ENCODE measurements at places on chromosomes 16 and 17.

DNA sequence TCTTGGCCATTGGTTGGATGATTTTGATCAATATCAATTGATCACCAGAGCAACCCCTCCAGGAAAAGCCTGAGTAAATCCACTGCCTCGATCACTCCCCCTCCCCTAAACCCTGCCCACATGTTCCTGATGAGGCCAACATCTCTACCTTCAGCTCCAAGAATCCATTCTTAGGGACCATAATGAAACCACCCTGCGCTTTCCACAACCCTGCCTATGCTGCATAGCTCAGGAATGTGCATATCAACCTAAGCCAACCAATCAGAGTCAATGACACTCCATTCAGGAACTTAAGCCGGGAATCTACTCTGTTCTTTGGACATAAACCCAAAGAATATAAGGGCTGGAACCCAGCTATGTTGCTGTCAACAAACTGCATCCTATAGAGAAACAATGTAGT lies 86.3 kb downstream of the MYH11 start:
- no peak for DNase-seq

GRCh38 chr16:2324296-2324859 lies 16.1 kb downstream of the ABCA3 start:
- no peak for DNase-seq

GRCh38 chr16:85312642-85313525 lies 200.6 kb upstream of the CIBAR2 start:
- DNase-seq: no peak

GRCh38 chr16:53922067-53922806 lies 218.3 kb downstream of the FTO start:
- no peak for DNase-seq

GRCh38 chr17:17782523-17783115 lies 54.2 kb downstream of the SREBF1 start:
- DNase-seq: no peak

DNA sequence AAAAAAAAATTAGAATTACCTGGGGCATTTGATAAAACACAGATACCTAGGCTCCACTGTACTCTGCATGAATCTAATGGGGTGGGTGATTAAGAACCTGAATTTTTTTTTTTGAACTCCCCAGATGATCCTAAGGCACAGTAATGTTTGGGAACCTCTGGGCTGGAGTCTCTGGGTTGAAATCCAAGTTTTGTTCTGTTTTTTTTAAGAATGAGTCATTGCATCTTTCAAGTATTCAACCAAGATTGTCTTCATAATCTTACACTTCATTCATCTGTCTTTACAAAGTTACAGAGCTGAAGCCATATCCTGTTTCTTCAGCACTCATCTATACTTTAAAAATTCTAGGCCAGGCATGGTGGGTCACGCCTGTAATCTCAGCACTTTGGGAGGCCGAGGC lies 52.6 kb downstream of the PIGL start:
- no peak for DNase-seq

DNA sequence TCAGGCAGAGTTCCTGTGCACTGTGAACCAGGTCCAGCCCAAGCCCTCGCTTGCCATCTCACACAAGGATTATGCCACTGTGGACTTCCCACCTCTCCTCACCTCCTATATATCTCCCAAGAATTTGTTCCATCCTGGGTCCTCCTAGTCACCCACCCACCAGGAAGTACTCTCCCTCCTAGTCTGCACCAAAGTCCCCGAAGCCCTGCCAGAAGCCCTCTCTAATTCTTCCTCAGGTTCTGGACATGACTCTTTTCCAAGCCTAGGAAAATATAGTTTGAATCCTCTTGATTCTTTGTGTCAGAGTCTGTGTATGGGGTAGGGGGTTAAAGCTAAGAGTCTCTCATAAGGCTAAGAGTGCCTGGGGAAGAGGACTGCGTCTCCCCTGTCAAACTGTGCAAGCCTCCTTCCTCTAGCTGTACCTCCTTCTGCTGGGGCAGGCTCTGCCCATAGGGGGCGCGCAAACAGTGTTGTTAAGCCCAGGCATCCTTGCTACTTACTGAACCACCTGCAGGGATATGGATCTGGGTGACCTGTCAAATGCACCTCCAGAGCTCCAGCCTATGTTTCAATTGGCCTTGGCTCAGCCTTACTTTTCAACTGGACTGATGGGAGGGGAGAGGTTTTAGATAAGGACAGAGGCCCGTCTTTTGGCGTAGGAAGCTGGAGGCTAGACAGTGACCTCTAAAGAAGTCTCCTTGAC lies 16.6 kb upstream of the DLX4 start:
- peak; percentile 85 for DNase-seq

- no peak for DNase-seq
Measured at GRCh38 chr16:85111184-85111583, 1.1 kb downstream of the CIBAR2 start.

DNA sequence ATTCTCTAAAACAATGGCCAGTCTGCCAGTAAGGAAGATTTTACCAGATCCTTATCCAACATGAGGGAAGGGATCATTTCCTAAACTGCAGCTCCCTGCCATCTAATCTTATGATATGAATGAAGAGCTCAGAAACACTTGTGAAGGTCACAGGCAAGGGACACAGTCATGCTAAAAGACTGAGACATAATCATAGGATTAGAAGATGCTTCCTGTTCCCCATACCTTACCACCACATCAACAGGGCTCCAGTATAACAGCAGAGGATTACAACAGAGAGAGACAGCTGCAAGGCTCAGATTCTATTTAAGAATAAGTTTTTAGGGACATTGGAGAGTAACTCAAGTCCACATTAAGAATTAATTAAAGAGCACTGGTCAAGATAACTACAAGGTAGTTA lies 93.3 kb downstream of the BRIP1 start:
- DNase-seq: no peak

DNA sequence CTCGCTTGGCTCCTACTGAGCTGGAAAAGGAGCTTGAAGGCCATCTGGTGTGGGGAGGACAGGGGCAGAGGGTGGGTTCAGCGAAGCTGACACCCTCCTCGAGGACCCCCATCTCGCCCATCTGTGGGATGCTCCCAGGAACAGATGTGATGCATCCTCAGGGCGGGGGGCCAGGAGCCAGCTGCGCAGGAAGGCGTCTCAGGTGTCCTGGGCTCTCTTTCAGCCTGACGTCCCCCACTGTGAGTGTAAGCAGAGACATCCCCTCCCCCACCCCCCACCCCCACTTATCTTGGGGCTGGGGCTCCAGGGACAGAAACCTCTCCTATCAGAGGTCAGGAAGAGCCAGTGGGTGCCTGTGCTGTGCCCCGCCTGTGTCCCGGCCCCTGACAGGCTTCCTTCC lies 16.2 kb downstream of the KIF19 start:
- DNase-seq: no peak

- DNase-seq: no peak
Measured at GRCh38 chr17:72516772-72517399, 396.1 kb downstream of the SOX9 start.

DNA sequence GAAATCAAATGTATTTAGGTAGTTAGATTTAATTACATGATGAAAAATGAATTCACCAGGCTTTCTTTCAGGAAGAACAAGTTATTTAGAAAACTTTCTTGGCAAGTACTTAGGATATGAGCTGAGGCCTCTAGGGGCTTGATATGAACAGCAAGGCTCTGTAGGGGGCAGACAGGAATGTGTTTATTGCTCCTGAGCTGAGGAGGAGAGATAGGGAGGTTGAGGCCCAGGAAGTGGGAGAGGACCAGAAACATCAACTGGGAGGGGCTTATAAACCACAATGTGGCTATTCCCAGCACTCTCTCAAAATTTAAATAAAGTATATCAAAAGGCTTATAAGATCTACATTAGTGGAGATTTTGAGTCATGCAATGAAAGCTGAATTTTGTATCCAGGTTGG lies 154.0 kb upstream of the MAF start:
- DNase-seq: no peak

DNA sequence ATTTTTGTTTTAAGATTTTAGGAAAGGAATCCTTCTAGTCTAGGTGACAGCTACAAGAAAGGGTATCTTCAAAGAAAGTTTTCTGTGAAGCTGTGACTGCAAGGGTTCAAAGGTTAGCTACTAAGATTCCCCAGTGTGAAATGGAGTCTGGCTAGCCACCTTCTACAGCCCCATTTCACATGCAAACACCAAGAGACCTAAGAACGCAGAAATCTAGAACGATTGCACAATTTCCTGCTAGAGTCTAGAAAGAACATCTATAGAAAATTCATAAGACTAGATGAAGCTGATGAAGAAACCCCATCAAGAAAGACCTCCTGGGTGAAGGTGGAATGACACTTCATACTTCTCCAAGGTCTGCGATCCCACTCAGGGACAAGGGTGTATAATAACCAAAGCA lies 77.1 kb downstream of the STX8 start:
- no peak for DNase-seq

DNA sequence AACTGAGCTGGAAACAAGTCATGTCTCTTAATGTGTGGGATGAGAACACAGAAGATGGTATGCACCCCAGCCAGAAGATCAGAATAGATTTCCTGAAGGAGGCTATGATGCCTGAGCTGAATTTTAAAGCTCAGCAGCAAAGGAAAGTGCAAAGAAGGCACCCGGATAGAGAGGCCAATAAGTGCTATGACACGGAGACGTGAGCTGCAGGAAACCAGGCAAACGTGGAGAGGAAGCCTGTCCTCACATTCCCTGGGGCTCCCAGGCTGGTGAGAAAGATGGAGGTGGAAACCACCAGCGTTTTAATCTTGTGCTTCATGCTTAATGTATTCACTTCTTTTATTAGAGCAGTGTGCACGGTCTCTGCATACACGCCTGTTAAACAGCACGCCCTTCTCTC lies 302.1 kb downstream of the HAPSTR1 start:
- no peak for DNase-seq

- DNase-seq: no peak
Measured at GRCh38 chr16:76193906-76194615, 83.1 kb upstream of the CNTNAP4 start.

GRCh38 chr17:17535957-17536356 lies 39.8 kb upstream of the RASD1 start:
- DNase-seq: peak; percentile 73

GRCh38 chr16:35142809-35143192 lies 1683.4 kb downstream of the TP53TG3F start:
- peak; percentile 46 for DNase-seq

DNA sequence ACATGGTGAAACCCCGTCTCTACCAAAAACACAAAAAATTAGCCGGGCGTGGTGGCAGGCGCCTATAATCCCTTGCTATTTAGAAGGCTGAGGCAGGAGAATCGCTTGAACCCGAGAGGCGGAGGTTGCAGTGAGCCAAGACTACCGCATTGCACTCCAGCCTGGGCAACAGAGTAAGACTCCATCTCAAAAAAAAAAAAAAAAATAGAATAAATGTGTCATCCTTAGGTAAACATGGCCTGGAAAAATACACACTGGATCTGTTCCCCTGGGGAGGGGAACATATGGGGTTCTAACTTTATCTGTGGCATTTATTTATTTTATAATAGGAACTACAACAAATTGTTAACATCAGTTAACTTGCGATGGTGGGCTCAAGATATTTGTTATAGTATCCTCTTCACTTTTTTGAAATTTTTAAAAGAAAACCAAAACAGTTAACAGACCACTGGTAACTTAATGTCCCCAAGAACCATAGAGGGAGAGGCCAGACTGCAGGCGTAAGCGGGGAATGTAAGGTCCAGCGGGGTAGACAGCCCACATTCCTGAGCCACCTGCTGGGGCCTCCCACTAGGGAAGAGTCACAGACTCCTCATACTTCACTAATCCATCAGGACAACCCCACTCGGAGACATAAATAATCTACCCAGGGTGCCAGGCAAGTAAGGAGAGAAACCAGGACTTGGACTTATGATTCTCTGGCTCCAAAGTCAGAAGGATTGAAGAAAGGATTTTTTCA lies 12.5 kb upstream of the TXNDC11 start:
- no peak for DNase-seq

GRCh38 chr16:88779406-88780141 lies 5.4 kb downstream of the PIEZO1 start:
- no peak for DNase-seq

DNA sequence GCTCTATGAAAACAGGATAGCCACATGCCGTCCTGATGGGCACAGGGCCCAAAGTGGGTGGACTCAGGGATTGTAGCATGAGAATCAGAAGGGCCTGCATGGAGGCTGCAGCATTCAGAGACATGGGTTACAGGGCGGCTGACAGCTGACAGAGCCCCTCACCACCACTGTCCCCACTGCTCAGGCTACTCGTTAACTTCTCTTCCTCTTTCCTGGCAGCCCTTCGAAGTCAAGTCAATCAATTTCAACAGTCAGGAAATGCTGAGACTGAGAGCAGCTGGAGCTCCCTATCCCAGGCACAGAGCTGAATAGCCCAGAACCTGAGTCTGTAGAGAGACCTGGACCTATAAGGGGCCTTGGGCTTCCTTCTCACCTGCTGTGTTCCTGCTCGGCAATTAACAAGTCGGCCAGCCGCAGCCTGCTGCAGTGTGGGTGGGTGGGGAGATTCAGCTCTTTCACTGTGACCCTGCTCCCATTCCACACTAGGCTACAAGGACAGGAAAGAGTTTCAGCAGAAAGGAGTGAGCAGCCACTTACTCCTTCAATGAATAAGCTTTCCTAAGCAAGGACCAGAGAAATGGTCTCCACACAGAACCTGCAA lies 76.9 kb downstream of the TEX14 start:
- DNase-seq: no peak

DNA sequence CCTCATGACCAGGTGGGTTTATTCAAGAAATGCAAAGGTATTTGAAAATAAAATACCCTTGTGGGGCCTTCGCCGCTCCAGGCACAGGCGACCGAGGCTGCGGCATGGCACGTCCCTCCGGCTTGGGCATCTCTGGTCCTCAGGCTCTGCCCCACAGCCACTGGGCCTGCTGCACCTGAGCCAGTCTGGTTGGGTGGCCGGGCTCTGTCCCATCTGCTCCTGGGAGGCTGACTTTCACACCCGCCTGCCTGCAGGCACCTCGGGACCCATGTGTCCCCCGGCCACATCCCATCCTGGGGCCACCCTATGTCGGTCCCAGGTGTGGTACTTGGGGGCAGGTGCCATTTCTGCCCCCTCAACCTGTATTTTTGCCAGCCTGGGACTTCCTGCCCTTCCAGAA lies 20.9 kb downstream of the OSBPL7 start:
- DNase-seq: no peak

GRCh38 chr17:80813318-80813717 lies 178.3 kb upstream of the CHMP6 start:
- no peak for DNase-seq

GRCh38 chr16:3022208-3022683 lies 1.5 kb downstream of the HCFC1R1 start:
- DNase-seq: peak; percentile 96

DNA sequence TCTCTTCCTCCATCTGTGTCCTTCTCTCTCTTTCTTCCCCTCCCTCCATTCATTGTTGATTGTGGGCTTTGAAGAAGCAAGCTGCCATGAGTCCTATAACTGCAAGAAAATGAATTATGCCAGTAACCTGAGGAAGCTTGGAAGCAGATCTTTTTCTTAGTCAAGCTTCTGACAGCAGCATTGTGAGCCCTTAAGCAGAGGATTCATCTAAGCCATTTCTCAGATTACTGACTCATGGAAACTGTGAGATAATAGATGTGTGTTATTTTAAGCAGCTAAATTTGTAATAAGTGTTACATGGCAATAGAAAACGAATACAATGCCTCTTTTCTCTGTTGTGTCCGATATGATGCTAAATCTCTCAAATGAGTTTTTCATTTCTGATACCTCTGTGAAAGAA lies 1109.7 kb downstream of the CDH11 start:
- DNase-seq: no peak

- no peak for DNase-seq
Measured at GRCh38 chr16:22282254-22282892, 14.8 kb upstream of the POLR3E start.

- no peak for DNase-seq
Measured at GRCh38 chr17:66751771-66752170, 83.1 kb upstream of the CACNG5 start.
